Hematopoietic multipotent progenitor cell treated with erythropoietin and hydrocortisone succinate and interleukin-3 and kit ligand, for 17 days (in vitro differentiated cells): ENCODE measurements at places on chromosomes 1 and 21.

GRCh38 chr1:112263453-112263852 lies 132.6 kb upstream of the CTTNBP2NL start:
- no peak for DNase-seq

- DNase-seq, result no peak
Observed at GRCh38 chr1:67570486-67571143, 114.4 kb upstream of the GADD45A start.

GRCh38 chr21:44944596-44944995 lies 4.8 kb downstream of the SLX9 start:
- no peak for DNase-seq

GRCh38 chr1:52659851-52660596 lies 27.1 kb downstream of the SHISAL2A start:
- no peak for DNase-seq

DNA sequence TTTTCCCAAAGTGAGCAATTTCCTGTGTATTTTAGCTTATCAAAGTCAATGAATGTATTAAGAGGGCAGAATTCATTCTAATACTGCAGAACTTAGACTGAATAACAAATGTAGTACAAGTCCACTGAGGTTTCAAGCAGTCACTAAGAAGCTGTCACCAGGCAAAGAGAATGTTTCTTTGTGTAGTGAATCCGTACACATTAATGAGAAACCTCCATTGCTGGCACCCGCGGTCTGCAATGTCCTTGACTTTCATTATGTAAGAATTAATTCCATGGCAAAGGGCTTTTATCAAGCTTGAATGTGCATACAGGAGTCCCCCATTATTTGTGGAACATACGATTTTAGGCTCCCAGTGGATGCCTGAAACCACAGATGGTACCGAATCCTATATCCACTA lies 719.5 kb upstream of the TMPRSS15 start:
- DNase-seq, result no peak

DNA sequence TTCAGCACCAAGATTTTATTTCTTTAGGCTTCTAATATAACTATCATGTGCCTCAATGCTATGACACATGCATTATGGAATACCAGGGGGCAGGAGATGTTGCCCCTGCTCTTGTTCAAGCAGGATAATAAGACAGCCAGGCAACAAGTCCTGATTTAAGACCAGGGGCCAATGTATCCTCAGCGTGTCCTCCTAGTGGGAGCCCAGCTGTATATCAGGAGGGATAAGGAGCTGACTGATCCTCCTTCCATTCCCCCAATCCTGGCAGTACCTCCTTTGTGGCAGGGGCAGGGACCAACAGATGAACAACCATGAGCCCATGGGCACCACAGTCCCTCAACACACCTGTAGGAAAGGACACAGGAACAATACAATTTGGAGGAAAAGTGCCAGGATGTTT lies 29.3 kb downstream of the SORT1 start:
- DNase-seq, result no peak

GRCh38 chr1:104702731-104703130 lies 953.0 kb downstream of the AMY1C start:
- no peak for DNase-seq

DNA sequence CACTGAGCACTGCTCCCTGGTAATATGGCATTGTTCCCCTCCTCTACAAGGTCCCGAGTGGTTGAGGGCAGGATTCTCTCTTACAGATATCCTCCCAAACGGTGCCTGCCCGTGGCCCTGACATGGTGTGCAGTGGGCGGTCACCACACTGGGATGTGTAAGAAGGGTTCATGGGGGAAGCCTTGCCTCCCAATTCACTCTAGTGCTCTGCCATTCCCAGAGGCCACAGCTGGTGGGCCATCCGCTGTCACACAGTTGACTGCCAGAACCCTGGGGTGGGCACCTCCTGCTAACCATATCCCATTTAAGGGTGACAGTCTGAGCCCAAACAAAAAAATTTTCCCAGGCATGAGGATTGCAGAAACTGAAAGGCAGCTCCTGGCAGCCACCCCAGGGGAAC lies 9.1 kb downstream of the GJA5 start:
- DNase-seq, result no peak

DNA sequence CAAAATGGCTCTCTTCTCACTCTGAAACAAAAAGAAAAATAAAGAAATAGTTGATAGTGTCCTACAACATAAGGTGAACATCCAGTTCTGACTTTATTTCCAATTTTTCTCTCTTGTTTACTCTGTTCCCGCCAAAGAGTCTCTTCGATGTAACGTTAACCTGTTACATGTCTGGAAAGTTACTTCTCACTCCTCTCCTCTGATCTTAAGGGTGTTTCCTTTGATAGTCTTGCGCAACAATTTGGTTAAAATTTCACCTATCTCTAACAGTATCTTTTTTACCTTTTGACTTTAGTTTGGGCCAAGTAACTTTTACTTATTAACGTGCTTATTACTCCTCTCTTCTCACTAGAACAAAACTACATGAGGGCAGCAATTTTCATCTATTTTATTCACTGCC lies 1450.2 kb downstream of the BRINP3 start:
- DNase-seq, result no peak

DNA sequence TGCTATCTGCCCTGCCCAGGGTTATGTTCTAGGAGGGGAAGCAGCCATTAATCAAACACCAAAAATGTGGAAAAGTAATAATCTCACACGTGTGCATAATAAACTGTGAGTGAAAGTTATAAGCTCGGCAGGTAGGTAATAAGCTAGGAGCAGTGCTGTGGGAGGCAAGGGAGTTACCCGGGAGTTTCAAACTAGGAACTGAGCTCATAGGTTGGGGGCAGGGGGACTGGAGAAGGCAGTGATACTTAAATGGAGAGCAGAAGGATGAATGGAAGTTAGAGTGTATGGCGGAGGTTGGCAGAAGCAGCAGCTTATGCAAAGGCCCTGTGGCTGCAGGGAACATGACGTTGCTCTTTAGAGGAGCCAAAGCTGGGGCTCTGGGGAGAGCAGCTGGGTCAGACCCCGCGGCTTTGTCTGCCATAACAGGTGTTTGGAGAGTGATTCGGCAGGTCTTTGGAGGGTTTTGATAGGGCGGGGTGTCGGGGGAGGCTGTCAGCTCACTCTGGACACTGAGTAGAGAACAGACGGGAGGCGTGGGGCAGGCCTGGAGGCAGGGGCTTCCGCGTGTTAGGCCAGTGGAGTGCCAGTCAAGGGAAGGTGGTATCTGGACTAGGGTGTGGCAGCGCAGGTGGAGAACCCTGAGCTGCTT lies 20.0 kb downstream of the PTPRF start:
- no peak for DNase-seq

GRCh38 chr1:216379441-216379840 lies 43.8 kb downstream of the USH2A start:
- no peak for DNase-seq

DNA sequence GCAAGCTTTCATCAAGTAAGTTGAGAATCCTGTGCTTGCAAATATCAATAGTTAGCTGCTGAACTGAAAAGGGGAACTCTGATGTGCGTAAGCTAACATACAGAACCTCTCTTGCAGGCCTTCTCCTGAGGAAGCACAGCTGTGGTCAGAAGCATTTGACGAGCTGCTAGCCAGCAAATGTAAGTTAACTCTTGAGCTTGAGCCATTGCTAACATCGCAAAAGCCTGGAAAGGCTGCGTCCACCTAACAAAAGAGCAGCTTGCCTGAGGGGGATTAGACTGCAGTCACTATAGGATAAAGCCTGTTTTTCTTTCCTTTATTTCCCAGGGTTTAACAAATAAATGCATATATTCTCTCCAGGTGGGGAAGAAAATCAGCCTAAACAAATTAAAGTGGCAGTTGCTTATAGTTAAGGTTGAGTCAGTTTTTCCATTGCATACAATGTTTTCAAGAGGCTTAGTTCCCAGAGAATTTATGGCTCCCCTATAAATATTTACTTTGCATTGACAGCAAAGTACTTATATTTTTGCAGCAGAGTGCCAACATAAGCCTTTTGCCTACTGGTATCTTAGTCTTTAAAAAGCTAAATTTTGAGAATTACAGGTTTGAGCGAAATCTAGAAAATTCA lies 1.5 kb downstream of the RGS2 start:
- no peak for DNase-seq

DNA sequence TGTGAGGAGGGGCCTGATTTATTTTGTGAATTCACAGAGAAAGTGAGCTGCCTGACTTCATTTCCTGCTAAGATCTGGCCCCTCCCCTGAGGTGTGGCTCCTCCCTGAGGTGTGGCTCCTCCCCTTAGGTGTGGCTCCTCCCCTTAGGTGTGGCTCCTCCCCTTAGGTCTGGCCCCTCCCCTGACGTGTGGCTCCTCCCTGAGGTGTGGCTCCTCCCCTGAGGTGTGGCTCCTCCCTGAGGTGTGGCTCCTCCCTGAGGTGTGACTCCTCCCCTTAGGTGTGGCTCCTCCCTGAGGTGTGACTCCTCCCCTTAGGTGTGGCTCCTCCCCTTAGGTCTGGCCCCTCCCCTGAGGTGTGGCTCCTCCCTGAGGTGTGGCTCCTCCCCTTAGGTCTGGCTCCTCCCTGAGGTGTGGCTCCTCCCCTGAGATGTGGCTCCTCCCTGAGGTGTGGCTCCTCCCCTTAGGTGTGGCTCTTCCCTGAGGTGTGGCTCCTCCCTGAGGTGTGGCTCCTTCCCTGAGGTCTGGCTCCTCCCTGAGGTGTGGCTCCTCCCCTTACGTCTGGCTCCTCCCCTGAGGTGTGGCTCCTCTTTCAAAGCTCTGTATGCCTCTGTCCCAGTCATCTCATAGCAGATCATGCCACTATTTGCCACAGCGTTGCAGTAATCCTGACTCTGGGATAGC lies 26.9 kb upstream of the LRRC3 start:
- peak; percentile 60 for DNase-seq

DNA sequence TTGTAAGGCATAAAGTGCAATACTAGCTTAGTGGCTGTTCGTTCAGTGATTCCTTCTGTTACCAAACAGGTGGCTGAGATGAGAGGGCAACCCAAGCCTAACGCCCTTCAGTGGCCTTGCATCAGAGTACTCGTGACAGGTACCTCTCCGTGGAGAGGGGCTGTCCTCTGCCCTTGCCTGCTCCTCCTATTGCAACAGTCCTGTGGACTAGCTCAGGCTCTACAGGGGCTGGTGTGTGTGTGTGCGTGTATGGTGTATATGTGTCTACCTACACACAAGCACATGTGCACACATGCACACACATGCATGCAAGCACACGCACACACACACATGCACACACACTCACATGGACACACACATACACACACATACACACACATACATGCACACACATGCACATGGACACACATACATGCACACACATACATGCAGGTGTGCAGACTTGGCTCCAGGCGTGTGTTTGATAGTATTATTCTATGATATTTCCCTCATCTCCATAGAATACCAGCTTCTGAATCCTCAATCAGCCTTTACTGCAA lies 15.1 kb downstream of the TFF3 start:
- DNase-seq, result no peak

GRCh38 chr21:34973685-34974084 lies 75.4 kb downstream of the RUNX1 start:
- DNase-seq, result no peak

DNA sequence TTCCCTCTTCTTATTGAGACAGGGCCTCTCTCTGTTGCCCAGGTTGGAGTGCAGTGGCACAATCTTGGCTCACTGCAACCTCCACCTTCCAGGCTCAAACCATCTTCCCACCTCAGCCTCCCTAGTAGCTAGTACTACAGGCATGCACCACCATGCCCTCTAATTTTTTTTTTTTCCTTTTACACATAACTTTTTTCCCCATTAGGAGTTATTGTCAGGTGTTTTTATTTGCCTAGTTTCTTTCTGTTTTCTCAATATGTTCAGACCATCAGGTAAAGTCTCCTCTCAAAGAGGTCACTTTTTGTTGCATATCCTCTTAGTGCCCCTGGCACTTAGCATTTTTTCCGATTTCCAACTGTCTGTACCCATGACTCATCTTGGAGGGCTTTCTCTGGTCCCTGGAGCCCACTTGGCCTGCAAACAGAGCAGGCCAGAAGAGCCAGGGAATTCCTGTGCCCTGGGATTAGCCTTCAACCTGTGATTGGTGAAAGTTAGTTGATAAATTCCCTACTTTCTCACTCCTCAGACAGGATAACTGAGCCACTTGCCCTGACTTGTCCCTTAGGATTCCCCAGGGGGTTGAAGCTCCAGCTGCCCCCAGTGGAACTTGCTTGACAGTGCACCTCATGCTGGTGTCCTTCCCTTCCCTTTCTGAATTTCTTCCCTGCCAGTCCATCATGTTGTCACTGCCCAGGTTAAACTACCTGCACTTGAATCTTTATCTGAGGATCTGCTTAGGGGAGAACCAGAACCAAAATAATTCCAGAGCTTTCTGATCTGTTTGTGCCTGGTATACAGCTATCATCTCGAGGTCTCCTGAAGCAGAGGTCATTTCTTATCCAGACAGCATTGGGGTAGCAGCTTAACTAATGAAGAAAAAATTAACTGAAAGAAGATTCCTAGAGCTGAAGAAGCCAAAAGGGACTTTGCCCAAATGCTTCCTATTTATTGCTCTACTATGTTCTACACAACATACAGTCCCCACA lies 2.4 kb downstream of the NTPCR start:
- DNase-seq, result peak; percentile 28

DNA sequence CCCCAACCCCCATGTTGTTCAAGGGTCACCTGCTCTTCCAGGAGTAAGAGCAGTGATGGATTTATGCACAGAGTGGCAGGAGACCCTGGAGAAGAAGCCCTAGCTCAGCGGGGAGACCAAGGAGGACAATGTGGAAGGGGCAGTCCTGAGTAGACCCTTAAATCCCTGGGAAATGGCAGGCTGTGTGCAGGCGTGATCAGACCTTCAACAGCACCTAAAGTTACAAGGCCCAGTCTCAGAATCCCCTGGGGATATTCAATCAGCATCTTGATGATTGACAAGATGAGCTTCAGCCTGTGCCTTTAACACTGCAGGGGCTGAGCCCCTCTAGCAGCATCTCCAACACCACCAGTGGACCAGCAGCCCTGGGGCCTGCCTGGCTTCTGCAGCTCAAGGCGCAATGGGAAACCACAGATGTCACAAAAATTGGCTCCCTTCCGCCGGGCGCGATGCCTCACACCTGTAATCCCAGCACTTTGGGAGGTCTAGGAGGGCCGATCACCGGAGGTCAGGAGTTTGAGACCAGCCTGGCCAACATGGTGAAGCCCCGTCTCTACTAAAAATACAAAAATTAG lies 60.4 kb downstream of the IRF2BP2 start:
- no peak for DNase-seq

DNA sequence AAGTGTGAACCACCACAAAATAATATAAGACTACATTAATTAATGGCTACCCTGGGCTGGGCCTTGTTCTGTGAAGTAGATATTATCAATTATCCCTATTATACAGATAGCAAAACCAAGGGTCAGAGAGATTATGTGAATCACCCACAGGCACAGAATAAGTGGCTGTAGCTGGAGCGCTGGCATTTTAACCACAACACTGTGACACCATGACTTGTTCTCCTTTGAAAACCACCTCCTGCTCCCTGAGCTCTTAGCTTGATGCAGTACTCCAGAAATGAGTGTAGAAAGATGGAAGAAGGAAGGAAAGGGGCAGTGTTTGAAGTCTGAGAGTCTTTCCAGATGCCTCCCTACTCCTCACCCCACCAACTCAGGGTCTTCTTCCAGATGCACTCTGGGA lies 29.5 kb upstream of the JUN start:
- no peak for DNase-seq

DNA sequence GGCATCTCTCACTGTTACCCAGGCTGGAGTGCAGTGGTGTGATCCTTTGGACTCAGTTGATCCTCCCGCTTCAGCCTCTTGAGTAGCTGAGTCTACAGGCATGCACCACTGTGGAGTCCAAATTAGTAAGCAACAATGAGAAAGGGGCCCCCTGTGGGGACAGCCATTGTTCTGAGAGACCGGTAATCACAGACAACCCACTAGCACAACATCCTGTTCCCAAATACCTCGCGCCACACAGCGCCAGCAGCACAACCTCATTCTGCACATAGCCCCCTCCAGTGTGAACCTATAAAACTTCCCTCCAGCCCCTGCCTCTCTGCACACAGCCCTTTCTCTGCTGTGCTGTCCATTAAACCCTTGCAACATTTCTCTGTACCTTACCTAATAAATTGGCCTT lies 226.4 kb downstream of the DYRK1A start:
- DNase-seq, result no peak
